ENCODE measurements at places on chromosomes 6 and 20.

DNA sequence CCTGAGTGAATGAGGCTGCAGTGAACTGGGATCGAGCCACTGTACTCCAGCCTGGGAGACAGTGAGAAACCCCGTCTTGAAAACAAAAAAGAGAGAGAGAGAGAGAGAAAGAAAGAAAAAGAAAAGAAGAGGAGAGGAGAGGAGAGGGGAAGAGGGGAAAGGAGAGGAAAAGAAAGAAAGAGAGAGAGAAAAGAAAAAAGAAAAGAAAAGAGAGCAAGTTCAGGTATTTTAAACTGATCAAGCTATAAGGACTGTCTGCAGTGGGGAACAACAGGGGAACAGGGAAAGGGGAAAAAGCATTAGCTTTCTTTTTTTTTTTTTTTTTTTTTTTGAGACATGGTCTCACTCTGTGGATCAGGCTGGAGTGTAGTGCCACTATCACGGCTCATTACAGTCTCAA lies 2.5 kb downstream of the CGA start:
- DNase-seq: no peak

DNA sequence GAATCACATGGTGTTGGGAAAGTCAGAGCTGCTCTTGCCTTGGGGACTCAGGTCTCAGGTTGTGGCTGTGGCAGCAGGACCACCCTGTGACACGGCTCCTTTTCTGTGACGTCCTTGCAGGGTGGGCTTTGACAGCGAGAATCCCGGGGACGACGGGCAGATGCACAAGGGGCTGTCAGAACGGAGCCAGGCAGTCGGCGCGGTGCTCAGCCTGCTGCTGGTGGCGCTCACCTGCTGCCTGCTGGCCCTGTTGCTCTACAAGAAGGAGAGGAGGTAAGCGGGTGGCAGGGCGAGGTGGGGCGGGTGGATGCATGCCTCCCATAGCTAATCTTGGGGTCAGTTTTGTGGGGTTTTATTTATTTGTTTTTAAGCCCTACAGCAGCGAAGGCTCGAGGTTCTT lies 19.2 kb upstream of the SLC22A1 start:
- no peak for DNase-seq

- no peak for DNase-seq
These were observed 148.7 kb downstream of the PRL start for GRCh38 chr6:22147921-22148776.

DNA sequence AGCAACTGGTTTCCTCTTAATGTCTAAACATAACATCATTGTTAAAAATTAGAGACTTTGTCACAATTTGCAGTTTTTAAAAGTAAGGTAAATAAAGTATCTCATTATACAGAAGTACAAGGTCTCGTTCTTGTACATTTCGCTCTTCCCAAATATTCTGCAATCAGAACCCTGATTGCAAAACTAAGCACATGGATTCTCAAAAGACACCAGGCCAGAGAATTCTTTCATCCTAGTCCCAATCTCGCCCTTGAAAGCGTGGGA lies 355 bp upstream of the AKAP7 start:
- no peak for DNase-seq

DNA sequence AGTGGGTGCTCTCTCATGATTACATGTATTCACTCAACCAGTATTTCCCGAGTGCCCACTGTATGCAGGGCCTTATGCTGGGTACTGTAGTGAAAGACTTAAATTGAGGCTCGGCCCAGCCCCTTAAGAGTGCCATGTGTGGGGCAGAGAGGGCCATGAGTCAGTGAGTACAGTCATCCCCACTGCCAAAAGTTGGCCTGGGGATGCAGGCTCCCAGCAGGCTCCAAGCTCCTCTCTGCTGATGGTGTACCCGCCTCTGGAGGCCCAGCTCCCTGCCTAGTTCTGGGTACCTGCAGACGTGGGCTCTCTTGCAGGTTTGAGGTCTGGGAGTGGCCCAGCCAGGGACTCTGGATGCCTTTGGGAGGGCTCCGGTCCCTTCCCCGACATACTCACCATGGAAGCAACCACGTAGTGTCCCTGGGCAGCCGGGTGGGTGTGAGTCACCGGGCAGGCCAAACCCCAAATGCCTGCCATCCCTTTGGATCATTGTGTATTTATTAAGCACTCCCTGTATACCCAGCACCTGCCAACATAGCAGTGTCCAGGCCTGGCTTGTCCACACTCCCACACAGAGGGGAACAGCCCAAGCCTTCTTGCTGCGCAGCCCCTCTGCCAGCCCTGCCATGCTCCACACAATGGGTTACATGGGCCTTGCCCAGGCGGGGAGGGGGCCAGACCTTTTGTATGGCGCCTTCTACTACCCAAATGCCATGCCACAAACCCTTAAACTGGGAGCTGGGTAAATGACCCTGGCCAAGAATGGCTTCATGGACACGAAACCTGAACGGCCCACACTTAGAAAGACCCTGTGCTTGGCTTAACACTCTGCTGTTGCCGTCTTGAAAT lies 153.6 kb downstream of the VEGFA start:
- no peak for DNase-seq

- DNase-seq: no peak
These were observed 41.8 kb downstream of the KCNS1 start for GRCh38 chr20:45059022-45059728.

DNA sequence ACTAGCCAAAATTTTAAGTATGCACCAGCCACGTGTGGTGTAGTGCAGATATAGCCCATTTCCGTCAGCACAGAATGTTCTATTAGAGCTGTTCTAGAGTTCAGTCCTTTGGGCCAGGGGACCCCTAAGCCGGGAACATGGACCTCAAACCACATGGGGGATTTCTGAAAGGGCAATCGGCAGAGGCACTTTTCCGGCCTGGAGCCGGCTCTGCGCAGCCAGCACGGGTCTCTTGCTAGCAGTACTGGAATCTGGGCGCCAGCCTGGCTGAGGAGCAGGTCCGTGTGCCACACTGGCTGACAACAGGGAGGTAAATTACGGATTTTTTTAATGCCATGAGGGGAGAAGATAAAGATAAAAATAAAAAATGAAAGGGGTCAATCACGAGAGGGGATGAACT lies 120.5 kb downstream of the SULF2 start:
- no peak for DNase-seq

GRCh38 chr6:106518748-106519147 lies 110.5 kb downstream of the RTN4IP1 start:
- no peak for DNase-seq

- DNase-seq: no peak
These were observed 31.8 kb downstream of the SLC13A3 start for GRCh38 chr20:46619445-46619844.

- no peak for DNase-seq
These were observed 3.7 kb upstream of the TMEM200A start for GRCh38 chr6:130362128-130362527.

GRCh38 chr6:136494059-136494458 lies 56.2 kb downstream of the MAP7 start:
- DNase-seq: no peak

GRCh38 chr6:169668203-169668847 lies 33.5 kb downstream of the WDR27 start:
- no peak for DNase-seq

GRCh38 chr6:111604259-111605099 lies 1.2 kb downstream of the TRAF3IP2 start:
- DNase-seq: peak; percentile 10

- DNase-seq: no peak
These were observed 49.5 kb downstream of the TOX2 start for GRCh38 chr20:43963872-43964791.

DNA sequence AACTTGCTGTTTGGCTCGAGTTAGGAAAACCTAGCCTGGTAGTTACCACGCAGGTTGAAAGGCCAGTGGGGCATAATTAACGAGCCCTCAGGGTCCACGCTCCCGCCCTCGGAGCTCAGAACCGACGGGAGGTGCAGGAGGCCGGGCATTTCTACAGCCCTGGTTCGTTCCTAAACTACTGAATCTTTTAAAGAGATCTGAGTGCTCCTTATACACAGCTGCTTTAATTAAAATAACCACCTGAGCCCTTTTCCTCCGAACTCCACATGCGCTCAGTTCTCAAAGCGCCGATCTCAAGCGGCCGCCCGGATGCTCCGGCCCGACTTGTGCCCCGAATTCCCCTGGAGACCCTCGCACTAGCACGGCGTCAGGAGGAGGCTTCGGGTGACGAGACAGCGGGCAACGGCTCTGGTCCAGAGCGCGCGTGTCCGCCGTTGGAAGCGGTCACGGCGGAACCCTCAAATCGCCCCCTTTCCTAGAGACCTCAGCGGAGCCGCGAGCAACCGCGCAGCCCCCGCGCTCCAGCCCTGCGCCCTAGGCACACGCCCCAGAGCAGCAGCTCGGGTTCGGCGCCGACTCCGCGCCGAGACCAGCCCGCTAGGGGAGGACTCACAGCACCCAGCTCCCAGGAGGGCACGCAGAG lies 397 bp downstream of the WDR27 start:
- DNase-seq: no peak

DNA sequence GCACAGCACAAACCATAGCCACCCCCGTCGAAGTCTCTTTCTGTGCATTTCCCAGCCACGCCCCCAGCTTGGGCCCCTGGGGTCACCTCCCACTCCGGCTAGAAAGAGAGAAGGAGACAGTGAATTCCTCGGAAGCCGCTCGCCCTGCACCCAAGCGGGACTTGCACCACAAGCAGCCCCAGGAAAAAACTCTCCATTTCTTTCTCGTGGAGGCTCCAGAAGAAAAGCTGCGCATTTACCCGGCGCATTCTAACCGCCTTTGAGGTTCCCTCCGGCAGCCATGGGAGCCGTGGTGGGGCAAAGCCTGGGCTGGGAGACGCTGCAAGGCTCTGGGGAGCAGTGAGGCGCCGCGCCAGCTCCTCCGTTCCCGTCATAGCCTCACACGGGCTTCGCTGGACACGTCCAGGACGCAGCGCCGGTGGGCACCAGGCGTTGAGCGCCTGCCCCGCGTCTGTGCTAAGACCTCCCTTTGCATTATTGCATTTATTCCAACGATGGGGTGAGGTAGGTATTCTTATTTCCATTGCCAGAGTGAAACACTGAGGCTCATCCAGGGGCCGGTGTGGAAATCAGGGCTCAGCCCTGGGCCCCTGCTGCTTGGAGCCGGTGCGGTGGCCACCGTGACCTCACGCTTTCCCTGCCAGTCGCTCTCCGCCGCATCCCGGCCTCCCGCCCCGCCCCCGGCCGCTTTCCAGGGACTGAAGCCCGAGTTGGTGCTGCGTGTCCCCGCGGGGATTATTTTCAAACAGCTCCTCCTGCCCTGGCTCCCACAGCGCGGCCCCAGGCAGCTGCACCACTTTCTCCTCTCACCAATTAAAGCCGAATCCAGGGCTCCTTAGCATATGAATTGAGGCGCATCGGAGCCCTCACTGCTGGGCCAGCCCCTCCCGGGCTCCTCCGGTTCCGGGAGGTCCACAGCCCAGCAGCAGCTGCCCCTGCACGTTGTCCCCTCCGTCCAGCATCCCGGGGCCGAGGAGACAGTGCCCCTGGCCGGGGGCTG lies 148.3 kb upstream of the AFDN start:
- no peak for DNase-seq

DNA sequence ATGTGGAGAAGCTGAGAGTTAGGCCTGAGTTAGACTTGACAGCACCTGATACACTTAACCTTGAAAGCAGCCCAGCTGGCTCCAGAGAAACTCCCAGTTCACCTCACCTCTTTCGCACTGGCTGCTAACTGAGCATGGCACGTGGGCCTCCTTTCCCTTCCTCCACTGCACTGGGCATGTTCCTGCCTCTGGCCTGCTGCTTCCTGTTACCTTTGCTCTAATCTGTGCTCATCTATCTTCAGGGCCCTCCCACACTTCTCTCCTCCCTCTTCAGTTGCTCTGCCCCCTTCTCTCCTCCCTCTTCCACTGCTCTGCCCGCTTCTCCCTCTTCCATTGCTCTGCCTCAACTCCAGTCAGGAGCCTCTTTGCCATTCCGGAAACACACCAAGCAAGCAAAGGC lies 13.7 kb upstream of the UBE2V1 start:
- DNase-seq: no peak

GRCh38 chr6:71496018-71496721 lies 207.6 kb downstream of the OGFRL1 start:
- DNase-seq: peak; percentile 53

GRCh38 chr6:130776287-130776925 lies 50.8 kb upstream of the SMLR1 start:
- no peak for DNase-seq

- DNase-seq: peak; percentile 27
These were observed 3.6 kb downstream of the DTNBP1 start for GRCh38 chr6:15659181-15659580.

DNA sequence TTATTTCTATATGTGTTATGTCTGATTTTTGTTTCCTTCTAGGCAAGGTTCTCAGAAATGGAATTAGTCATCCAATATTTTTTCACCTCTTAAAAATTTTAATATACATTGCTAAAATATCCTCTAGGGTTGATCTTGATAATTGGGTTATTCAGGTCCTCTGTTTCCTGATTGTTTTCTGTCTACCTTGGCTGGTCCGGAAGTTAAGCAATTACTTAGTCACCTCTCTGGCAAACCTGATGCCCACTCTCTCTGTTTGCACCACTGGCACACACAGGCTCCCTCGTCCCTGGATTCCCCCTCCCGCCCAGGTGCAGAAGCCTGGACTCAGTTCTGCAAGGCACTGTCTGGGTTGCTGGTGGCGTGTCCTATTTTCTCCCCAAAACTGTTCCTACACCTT lies 27.7 kb downstream of the CST9L start:
- no peak for DNase-seq

GRCh38 chr6:158040804-158041347 lies 59.2 kb downstream of the SYNJ2 start:
- DNase-seq: no peak

DNA sequence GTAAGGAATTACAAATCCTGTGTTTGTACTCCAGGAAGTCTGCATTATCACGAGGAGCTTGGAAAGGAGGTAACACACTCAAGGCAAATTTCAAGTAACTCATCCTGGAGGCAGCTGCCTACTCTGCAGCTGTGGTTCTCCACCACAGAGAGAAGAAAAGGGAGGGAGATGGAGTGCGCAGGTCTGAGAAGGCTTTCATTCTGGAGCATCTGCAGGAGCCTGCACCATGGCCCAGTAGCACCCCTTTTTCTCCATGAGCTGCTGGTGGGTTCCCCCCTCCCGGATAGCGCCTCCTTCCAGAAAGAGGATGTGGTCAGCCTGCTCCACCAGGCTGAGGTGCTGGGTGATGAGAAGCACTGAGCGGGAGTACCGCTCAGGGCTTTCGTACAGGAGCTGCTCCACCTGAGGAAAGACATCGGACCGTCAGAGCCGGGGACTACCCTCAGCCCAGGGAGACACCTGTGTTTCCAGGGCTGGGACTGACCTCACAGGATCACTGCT lies 1.6 kb upstream of the PSMB8 start:
- DNase-seq: peak; percentile 68

GRCh38 chr6:18211338-18211737 lies 53.0 kb downstream of the DEK start:
- DNase-seq: peak; percentile 28

GRCh38 chr6:52644253-52644652 lies 26.7 kb upstream of the TMEM14A start:
- DNase-seq: no peak

DNA sequence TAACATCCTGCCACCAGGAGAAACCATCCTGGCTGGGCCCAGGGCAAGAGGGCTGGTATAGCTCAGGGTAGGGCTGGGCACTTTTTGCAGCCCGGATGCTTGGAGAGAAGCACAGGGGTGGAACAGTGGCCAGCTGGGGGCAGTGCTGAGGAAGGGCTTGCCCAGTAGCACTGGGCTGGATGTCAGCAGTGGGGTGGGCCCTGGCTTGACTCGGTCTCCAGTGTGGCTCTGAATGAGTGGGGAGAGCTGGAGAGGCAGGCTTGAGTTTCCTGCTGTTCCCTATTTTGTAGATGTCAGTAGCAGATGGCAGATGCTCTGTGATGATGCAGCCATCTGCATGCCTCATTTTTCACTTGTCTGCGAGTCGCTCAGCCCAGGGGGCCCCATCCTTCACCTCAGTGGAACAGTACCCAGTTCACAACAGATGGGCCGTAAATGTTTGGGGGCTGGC lies 56.3 kb upstream of the TULP1 start:
- no peak for DNase-seq

GRCh38 chr20:25081065-25081729 lies 744 bp downstream of the VSX1 start:
- DNase-seq: no peak

All from B cell (primary cell).